IMR-90 (cell line): ENCODE measurements at places on chromosomes 3 and 15. TPM values are rescaled to one million over a fixed set of nuclear protein-coding genes. Genes with fewer than 3 reads are reported as not detected.

- DNase-seq, result no peak
Measured at GRCh38 chr15:94526071-94526689, 294.8 kb downstream of the MCTP2 start.

DNA sequence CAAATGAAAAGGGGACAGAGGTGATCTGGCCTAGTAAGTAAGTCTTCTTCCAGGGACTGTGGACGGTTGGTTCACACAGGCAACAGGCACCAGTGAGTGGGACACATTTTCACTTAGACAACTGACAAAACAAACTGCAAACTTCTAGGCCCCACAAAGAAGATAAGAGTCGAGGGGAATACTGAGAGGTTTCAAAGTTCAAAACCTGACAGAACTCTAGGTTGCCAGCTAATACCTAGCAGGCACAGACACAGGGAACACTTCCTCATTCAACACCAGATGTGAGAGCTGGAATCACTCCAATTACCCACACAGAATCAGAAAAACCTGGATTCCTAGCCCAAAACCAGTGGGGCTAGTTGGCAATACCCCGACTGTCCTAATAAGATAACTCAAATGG is 621.7 kb downstream of the ZPLD1 start:
- no peak for DNase-seq

- no peak for DNase-seq
Measured at GRCh38 chr3:21835264-21835663, 84.3 kb upstream of the ZNF385D start.

Gene EPHB3
- total RNA-seq, result 0.72 and 0.83 TPM in 2 replicates

- DNase-seq, result no peak
Measured at GRCh38 chr3:38996193-38996592, 55.6 kb downstream of the SCN11A start.

Gene CA12
- 33.7 and 36.4 TPM in 2 replicates for total RNA-seq

- DNase-seq, result no peak
Measured at GRCh38 chr15:85688711-85689110, 106.0 kb downstream of the KLHL25 start.

Gene LMCD1
- 33.6 and 50.0 TPM in 2 replicates for total RNA-seq

DNA sequence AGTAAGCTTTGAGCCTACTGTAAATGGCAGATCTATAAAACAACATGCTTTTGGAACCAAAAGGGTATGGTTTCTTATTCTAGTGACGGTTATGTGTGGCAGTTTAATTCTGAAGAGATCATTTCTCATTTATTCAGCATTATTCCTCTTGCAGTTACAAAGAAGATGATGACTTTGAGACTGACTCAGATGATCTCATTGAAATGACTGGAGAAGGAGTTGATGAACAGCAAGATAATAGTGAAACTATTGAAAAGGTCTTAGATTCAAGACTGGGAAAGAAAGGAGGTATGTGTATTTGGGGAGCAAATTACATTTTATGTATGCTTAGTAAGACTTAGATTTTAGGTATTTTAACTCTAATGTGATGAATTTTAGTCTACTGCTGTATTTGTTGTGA is 41.5 kb downstream of the CHD2 start:
- DNase-seq, result no peak

Gene DAPK2
- total RNA-seq, result 0.28 and 0.36 TPM in 2 replicates

DNA sequence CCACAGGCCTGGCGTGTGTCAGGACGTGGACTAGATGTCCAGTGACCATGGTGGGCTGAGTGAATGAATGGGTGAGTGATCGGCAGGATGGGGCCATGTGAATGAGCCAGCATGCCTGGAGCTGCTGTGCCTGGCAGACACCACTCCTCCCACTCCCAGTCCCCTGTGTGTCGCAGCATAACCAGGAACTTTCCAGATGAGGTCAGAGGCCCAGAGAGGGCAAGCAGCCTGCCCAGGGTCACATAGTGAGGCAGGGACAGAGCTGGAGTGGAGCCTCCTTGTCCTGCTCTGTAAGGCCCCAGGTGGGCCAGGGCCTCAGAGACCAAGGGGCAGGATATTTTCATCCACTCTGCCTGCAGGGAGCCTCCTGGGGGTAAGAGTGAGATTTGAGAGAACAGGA is 6.4 kb downstream of the IQSEC1 start:
- DNase-seq, result no peak

- no peak for DNase-seq
Measured at GRCh38 chr15:89469426-89470096, 26.8 kb downstream of the RHCG start.

DNA sequence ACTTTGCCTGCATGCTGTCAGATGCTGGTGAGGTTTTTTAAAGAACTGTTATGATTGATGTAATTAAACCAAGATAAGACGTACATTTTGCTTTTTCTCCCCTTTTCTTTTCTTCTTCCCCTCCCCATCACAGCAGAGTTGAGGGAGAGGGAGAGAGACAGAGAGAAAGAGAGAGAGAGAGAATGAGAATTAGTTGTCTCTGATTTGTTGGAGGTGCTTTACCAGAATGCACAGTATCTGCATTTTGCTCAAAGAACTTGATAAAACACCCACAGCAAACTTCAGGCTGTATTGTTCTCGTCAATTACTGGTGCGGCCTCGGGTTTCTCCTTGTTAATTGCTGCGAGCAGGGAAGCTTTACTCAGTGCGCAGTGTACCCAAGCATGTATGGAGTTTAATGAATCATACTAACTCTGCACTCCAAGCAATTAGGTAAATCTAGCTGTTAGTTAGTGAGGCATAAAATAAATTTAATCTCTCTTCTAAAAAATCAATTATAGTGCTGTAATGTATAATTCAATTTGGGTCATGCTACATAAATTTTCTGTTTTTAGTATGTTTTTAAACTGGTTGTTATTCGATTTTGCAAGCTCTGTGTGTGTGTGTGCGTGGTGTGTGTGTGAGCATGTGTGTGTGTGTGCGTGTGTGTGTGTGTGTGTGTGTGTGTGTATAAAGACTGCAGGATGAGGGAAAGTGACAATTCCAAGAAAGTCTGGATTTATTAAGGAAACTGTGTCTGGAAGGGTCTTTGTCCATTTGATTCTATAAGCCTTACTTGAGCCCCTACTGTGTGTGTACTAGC is 273.4 kb downstream of the TLE3 start:
- DNase-seq, result no peak

Gene GRAMD1C
- 5.0 and 9.4 TPM in 2 replicates for total RNA-seq

Gene ZNF106
- total RNA-seq, result 87.5 and 107 TPM in 2 replicates

Gene LCMT2
- total RNA-seq, result 9.7 and 12.2 TPM in 2 replicates

Gene SLC22A13
- total RNA-seq, result under 0.01 TPM in 2 replicates

Gene EPB42
- total RNA-seq, result not detected in 2 replicates

DNA sequence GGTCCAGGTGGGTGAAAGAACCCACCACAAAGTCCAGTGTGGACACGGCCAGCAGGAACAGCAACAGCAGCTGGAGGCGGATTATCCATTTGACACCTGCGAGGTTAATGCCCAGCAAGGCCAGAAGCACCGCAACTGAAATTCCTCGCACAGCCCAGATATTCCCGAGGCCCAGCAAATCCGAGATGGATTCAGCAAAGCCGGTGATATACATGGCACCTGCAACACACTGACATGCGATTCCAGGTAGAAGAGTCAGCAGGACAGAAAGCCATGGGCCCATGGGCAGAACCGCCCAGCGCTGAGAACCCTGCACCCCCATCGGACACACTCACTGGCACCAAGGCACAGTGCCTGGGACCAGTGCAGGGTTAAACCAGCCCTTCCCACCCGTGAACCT is 34.8 kb downstream of the SLC12A8 start:
- no peak for DNase-seq

Gene CILP
- under 0.01 TPM in 1 of 2 replicates, not detected in the other for total RNA-seq

GRCh38 chr3:71469138-71469435 is 114.4 kb downstream of the FOXP1 start:
- DNase-seq, result no peak

- no peak for DNase-seq
Measured at GRCh38 chr3:59210260-59210659, 160.4 kb upstream of the CFAP20DC start.

DNA sequence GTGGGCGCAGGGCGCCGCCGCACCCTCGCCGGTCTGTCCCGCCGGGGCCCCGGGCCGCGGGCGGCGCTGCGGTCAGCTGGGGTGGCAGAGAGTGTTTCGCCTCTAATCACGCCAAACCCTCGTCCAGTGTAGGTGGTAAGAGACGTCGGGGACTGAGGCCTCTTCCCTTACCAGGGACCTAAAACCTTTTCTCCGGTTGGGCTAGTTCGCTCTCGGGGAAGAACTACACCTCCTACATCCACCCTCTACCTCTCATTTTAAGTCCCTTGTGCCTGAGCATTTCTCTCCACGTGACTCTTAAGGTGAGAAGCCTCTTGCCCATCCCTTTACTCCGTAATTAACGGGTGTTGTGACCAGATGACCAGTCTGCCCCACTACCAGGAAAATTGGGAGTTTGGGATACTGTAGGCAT is 520 bp downstream of the TMEM42 start:
- peak; percentile 19 for DNase-seq

- peak; percentile 64 for DNase-seq
Measured at GRCh38 chr3:51975852-51976549, 1.1 kb downstream of the ABHD14A start.

GRCh38 chr3:130761730-130762311 is 15.2 kb upstream of the PIK3R4 start:
- DNase-seq, result no peak

DNA sequence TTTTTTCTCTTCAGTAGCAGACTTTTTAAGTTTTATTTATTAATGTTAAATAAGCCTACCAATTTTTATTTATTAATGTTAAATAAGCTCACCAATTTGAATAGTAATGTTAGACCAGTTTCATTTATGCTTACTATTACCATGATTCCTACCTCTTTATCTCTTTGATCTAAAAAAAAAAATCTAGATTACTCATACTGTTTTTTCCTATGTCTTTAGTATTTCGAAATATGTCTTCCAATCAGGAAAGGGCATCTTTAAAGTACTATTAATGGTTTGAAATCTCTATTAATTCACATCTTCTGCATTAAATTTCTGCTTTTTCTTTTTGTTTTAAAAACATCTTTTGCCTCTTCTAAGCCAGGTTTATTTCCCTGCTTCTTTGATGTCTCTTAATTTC is 27.5 kb upstream of the MAPKBP1 start:
- peak; percentile 23 for DNase-seq

Gene IMPG2
- total RNA-seq, result 0.18 and 0.28 TPM in 2 replicates

- DNase-seq, result no peak
Measured at GRCh38 chr3:64080616-64081234, 57.4 kb upstream of the PSMD6 start.

DNA sequence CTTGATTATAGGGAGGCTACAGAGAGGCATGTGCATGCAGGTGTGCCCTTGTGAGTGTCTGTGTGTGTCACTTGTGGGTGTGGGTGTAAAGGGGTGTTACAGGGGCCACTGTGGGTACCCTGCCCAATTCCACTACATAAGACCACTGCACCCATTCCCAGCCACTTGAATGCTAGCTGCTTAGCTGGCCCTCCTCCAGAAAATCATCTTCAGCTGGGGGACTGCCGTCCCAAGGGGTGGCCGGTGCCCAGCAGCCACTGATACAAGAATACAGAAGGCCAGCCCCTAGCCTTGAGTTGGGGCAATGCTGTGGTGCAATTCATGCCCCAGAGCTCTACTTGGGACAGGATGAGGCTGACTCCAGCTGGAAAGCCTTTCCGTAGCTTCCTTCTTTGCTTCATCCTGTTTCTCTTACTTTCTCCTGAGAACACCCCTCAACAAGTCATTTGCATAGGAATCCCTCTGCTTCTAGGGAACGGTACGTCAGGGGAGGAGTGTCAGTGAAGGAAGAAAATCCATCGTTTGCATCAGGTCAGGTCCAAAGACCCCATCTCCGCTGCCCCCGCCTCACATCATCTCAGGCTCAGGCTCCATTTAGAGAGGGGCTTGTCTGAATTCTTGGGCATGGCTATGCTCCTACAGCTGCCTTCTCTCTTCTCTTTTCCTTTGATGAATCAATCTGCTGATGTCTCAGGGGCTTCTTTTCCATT is 72.0 kb downstream of the SCN5A start:
- DNase-seq, result no peak

DNA sequence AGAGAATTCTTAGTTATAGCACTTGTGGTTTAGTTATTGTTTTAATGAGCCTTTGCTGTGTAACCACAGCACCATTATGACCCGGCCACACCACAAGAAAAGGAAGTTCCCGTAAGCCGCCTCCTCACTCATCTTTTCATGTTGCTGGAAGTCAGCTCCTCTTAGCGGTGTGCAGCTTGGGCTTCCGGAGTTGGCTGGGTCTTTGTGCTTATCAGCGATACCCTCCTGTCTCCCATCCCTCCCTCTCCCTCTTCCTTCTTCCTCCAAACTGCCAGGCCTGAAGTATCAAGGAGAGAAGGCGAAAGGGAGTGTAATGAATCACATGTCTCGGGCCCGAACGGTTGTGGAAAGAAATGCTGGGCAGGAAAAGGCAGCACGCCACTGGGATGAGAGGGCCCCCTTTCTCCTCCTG is 353.5 kb downstream of the MCTP2 start:
- no peak for DNase-seq

GRCh38 chr3:39460677-39461076 is 6.8 kb upstream of the MOBP start:
- no peak for DNase-seq

DNA sequence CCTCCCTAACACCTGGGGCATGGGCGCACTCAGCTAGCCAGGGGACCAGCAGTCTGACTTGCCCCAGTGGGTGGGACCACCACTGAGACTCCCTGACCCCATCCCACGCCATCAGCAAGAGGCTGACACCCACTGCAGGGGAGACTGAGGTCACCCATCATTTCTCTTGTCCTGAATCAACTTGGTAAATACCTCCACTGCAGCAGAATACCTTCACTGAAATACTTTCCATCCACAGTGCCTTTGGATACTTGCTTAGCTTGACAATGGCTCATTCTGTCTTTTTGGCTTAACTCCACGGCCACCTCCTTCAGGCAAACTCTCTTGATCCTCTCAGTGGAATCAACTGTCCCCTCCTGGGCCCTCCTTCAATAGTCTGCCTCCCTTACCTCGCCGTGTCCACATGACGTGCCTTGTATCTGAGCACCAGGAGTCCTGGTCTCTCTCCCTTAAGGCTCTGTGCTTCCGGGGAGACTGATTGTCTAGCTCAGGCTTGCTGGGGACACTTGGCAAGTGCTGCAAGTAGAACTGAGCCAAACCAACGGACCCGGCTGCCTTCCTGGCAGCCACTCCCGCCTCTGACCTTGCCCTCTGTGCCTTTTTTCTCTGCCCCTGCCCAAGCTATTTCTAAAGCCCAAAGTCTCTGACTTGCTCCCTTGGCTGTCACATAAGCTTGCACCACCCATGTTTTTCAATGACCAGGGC is 119.1 kb downstream of the ADCY5 start:
- no peak for DNase-seq

Gene SENP8
- 2.9 and 3.1 TPM in 2 replicates for total RNA-seq

GRCh38 chr3:17995769-17996168 is 253.3 kb upstream of the TBC1D5 start:
- DNase-seq, result no peak

DNA sequence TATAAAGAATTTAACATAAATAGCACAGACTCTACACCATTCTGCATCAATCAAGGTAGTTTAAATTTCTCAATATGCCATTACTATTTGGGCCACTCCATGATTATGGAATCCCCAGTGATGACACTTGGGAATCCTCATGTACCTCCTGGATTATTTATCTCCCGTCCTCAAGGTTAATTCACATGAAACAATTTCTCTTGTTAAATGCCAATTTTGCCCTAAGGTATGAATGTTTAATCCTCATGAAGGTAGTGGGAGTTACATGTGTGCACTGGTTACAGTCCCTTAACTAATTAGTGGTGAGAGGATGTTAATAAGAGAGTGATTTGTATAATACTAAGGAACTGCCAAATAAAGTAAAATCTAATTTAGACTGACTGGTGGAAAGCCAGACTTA is 372.3 kb upstream of the MDFIC2 start:
- no peak for DNase-seq
